ENCODE measurements at places on chromosomes 6 and 20.
A peak's percentile ranks its signal among the peaks of the same experiment; 100 is the strongest.

DNA sequence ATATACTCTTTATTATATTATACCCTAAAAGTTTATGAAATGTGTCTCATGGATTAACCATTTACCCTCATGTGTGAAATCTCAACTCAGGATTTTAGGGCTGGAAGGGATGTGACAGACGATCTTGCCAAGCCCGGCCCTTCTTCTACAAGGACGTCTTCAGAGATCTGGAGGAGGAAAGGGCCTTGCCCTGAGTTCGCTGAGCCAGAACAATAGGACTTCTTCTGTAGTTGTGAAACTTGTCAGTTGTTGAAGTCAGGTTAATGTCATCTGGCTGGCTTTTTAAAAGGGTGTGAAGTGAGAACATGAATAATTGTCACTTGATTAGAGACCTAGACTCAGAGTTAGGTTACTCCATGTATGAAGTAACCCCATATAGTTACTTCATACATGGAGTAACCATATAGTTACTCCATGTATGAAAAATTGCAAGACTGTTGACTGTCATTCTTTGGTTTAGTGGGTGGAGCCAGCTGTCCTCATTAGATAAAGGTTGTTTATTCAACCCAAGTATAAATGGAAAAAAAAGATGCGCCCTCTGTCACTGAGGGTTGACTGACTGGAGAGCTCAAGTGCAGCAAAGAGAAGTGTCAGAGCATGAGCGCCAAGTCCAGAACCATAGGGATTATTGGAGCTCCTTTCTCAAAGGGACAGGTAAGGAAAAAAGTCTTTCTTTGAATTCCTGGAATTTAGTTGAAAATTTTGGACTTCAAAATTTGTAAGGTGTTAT is at the start of gene ARG1:
TSS of gene ARG1 (plus strand) at position 541 of the 730 bp plus-strand sequence. CDS start at position 598, 57 bp downstream.
- no peak for DNase-seq

DNA sequence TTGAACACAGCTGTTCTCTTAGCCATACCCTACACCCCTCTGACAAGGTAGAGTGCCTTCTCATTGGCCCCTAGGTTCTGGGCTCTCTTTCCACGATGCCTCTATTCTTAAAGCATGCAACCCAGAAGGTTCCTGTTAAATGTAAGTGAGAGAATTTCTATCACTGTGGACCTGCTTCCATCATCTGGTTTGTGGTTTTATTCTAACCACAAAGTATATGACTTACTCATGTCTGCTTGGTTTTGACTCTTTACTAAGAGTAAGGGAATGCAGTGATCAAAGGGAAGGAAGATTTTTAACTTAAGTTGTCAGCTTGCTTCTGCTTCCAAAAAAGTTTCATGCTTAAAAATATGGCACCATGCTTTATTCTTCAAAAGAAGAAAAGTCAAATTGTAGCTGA is 80.2 kb downstream of the ANKEF1 start:
- no peak for DNase-seq

DNA sequence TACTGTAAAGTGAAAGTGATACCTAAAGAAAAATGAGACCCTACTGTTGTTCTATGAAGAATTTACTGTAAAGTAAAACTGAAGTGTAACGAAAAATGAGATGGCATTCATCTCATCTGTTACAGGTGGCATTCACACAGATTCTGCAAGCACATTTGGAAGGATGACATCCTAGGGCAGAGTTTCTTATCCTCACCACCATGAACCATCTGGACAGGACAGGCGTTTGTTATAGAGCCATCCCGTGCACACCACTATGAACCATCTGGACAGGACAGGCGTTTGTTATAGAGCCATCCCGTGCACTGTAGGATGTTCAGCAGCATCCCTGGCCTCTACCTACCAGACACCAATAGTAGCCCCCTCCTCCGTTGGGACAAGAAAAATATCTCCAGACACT is 294.8 kb downstream of the GMDS start:
- peak; percentile 3 for DNase-seq

DNA sequence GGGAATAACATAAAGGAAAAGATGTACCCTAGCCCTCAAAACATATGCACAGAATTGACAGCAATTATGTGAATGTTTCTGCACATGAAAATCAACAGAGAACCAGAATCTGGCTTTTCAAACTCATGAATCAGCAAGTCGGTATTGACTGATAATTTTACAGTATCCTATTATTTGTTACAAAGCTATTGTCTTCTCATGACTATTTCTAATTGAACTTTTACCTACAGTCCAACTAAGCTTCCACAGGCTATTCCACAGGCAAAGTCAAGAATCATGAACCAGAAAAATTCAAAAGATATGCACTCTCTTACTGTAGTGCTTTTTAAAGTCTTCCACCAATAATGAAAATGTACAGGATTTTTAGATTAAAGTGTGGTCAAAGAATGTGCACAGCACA is 49.1 kb upstream of the DST start:
- no peak for DNase-seq

DNA sequence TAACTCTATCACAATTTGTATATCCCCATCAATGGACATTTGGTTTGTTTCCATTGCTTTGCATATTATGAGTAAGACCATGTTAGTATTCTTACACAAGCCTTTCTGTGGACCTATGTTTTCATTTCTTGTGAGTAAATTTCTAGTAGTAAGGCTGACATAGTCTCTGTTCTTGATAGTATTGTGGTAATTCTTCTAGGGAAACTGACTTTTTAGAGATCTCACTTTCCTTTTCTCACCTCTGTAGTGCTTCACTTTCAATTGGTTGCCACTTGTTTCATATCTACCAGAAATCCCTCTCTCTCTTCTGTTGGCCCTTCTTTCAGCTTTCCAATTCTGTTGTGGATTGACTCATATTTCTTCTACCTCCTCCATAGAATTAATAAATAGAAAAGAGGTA is 8.5 kb downstream of the ISM1 start:
- no peak for DNase-seq

DNA sequence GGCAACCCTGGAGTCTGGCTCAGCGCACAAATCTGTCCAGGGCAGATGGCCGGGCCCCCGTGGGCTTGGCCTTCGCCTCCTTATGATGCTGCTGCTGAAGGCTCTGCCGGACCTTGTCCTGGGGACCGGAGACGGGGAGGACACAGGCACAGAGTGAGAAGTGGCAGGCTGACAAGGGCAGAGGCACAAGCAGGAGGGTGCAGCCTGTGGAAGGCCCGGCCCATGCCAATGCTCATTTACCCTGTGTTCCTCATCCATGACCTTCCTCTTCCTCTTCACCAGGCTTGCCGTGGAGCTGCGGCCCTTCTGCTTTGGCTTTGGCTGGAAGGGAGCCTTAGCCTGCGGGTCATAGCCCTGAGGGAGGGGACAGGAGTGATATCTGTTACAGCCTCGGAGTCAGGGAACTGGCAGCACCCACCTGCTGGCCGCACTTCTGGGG is 2.4 kb downstream of the B3GALT4 start:
- no peak for DNase-seq

- DNase-seq = no peak
Observed at GRCh38 chr6:5718231-5718947, 288.3 kb downstream of the NRN1 start.

DNA sequence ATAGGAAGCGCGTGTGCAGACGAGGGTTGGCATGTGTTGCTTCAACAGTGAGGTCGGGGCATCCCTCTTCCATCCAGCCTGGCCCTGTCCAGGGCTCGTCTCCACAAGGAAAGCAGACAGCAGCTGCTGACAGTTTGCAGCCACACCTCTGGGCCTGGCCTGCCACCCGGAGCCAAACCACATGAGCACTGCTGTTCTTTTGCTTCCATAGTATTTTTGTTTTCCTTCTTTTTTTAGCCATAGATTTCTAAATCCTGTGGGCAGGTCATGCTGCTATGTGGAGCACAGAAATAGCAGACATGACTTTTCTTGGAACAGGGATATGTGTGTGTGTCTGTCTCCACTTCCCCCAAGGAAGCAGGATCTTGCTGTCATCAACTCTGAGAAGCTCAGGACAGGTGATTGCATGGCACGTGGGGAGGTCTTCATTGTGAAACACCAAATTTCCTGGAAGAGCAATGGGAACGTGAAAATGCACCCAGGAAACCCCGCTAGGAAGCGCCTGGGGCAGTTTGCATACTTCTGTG is 167.4 kb downstream of the DTNBP1 start:
- DNase-seq = no peak

GRCh38 chr6:84967965-84968364 is 203.6 kb upstream of the TBX18 start:
- no peak for DNase-seq

- no peak for DNase-seq
Observed at GRCh38 chr20:12152996-12153395, 235.3 kb downstream of the BTBD3 start.

DNA sequence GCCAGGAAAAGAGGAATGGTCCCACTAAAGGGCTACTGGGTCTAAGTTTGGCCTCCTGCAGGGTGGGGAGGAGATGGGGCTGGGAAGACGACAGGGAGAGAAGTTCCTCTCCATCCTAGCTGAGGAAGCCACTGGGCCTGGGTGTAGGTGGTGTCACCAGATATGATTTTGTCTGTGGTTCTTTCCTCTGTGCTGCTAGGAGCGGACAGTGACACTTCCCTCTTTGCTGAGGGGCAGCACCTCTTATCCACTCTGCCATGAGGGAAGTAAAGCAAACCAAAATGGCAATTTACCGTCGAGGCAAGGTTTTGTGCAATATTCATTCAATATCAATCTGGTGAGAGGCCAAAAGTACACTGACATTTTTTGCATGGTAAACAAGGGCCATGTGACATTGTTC is 33.0 kb upstream of the NR2E1 start:
- no peak for DNase-seq

DNA sequence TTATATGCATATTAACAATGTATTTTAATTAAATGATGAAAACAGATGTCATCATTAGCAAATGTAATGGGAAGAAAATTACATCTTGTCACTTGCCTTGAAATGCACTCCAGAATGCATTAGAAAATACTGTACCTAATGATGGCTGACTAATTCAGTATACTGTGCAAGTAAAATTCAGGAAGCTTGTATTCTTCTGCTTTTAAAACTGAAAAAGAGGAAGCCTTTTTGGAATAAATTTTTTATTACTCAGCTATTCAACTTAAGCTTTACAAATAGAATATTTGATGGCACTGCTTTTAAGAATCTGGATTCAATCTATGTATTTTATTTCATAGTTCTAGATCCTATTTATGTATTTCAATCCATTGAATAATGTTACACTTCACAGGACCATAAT is 195.5 kb downstream of the RIMS1 start:
- DNase-seq = no peak

DNA sequence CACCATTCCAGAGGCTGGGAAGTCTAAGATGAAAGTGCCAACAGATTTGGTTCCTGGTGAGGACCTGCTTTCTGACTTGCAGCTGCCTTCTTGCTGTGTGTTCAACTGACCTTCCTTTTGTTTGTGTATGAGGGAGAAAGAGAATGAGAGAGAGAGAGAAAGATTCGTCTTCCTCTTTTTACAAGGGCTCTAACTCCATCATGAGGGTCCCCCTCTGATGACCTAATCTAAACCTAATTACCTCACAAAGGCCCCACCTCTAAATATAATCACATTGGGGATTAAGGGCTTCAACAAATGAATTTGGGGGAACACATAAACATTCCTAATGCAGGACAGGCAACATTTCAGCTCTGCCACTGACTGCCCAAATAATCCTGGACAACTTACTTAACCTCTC is 130.7 kb downstream of the PLCB1 start:
- no peak for DNase-seq

- DNase-seq = no peak
Observed at GRCh38 chr6:105170059-105170458, 9.8 kb downstream of the POPDC3 start.

GRCh38 chr6:148790817-148791216 is 44.0 kb downstream of the UST start:
- DNase-seq = no peak

DNA sequence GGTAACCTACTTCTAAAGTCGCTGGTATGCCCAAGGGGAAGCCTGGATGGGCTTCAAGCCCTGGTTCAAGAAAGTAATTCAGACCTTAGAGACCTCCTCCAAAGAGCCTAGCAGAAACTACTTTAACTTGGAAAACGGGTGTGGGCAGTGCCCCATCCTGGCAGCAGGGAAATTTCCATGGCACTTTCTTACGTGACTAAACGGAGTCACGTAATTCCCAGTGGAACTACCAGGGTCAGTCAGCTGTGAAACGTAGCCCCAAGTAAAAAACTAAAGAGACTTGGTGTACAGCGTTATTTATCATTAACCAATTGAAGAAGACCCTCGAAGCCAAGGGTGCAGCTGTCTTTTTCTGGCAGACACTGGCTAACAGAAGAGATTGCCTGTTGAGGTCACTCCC is 114.0 kb downstream of the RCAN2 start:
- DNase-seq = no peak

GRCh38 chr6:31815025-31815838 is at the start of the genes HSPA1A and HSPA1L:
Gene HSPA1A, plus strand, starts transcription at chr6:31815543. Its CDS starts 214 bp downstream, at chr6:31815757.
Gene HSPA1L, minus strand, starts transcription at chr6:31815283. Its CDS starts 3,311 bp downstream, at chr6:31811972.
- DNase-seq = no peak

GRCh38 chr6:77474286-77474956 is 11.1 kb upstream of the HTR1B start:
- no peak for DNase-seq

DNA sequence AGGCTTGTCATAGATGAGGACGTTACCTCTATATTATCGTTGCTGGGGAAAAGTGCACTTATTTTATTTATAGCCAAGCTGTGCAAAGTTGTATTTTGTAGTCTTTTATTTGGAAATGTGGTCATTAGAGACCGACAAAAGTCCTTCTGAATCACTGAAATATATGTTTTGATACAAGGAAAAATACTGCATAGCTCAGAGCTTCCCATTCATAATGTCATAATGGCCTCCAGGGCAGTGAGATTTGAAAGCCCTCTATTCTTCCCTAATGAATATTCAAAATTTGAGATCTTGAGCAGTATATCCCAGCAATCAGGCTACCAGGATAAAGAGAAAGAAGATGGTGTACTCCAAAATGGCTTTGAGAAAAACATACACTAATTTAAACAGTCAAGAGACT is 64.6 kb downstream of the CAP2 start:
- DNase-seq = no peak

DNA sequence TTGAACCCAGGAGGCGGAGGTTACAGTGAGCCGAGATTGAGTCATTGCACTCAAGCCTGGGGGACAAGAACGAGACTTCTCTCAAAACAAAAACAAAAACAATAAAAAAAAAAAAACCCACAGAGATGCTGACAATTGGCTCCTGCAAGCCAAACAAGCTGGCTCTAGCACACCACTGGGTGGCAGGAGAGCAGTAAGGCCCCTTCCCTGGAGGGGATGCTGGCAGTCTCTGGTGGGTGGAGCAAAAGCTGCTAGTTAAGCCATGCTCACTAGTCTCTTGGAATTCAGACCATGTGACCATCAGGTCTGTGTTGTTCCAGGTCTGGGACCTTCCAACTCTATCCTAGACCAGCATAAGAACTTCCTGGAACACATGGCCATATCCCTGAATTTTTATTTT is 18.9 kb upstream of the DSN1 start:
- DNase-seq = peak; percentile 38

GRCh38 chr20:20561172-20561571 is 151.3 kb downstream of the RALGAPA2 start:
- peak; percentile 39 for DNase-seq

DNA sequence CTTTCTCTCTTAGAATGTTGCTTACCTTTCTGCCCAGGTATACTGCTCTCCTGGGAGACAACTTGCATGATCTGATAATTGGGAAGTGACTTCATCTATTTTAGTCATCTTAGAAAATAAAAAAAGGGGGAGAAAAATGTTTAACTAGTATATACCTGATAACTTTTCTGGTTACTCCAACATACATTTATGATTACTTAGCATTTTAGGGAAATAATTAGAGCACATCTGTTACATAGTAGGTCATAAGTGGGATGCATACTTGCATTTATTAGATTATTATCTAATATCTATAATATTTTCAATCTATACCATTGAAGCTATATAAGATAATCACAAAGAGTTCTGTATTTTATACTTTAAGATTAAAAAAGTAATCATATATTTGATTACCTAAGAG is 193.9 kb upstream of the EYS start:
- DNase-seq = no peak

Measured in NCI-H2171 (cell line).